ENCODE measurements at places on chromosomes 6 and 20.

GRCh38 chr20:59437601-59438031, 137.2 kb downstream of the EDN3 start:
- DNase-seq = no peak

GRCh38 chr6:101083533-101084175, 202.5 kb upstream of the ASCC3 start:
- no peak for DNase-seq

DNA sequence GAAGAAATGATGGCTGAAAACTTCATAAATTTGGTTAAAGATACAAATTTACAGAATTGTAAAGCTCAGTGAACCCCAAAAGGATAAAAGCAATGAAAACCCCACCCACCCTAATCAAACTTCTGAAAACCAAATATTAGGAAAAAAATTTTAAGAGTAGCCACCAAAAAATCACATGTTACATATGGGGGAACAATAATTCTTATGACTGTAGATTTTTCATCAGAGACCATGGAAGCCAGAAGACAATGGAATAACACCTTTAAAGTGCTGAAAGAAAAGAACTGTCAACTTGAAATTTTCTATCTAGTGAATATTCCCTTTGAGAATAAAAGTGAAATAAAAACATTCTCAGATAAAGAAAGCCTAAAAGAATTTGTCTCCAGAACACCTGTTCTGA, 24.4 kb downstream of the PROCR start:
- no peak for DNase-seq

DNA sequence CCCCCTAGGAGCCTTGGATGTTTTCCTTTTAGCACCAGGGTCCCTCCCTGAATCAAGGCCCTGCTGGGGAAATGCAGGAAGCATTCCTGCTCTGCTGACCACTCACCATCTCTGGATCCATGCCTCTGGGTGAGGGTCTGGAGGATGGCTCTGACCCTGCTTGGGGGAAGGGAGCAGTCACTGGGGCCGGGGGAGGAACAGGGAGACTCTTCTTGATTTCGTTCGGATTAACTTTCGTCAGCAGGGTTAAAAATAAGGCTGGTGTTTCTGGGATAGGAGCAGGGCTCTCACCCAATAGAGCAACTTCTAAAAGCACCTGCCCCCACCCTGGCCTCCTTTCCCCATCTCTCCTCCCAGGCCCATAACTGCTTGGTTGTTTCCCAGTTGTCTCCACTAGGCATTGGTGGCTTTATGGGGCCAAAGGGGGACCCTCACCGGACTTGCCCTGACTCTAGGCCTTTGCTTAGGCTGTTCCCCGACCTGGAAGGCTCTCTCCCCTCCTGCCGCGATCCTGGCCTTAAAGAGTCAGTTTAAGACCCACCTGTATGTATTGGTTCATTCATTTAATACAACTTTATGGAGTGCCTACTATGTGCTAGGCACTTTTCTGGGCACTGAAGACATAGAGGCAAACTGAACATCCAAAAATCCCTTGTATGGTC, 63.0 kb downstream of the JPH2 start:
- DNase-seq = no peak

DNA sequence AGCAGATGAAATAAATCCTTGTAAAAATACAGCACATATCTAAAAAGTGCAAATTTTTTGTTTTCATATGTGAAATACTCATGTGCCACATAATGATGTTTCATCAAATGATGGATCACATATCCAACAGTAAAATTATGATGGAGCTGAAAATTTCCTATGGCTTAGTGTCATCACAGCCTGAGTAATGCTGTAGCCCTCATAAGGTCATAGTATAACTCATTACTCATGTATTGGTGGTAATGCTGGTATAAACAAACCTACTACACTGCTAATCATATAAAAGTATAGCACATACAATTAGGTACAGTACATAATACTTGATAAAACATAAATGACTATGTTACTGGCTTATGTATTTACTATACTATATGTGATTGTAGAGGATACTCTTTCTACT, 12.9 kb downstream of the TSPYL1 start:
- DNase-seq = no peak

- no peak for DNase-seq
These were observed 13.3 kb upstream of the RIPOR2 start for GRCh38 chr6:24949020-24949569.

GRCh38 chr6:128690063-128690462, 169.7 kb upstream of the PTPRK start:
- DNase-seq = no peak

- DNase-seq = no peak
These were observed 23.7 kb downstream of the MOCS3 start for GRCh38 chr20:50982363-50982762.

DNA sequence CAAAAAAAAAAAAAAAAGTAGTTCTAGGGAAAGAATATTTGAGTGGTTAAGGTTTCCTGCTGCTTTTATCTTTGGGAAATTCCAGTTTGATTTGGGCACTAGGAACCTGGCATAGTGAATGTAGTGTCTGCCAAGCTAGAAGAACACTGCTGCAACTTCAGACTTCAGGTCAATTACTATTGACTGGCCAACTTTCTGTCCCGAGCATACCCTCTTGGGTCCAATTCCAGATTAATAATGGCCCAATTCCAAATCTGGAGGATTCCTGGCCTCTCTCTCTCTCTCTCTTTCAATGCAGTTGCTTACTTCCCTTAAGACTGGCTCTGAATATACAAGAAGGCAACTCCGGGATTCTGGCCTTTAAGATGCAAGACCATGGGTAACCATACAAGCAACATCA, 74.9 kb downstream of the ANKEF1 start:
- no peak for DNase-seq

GRCh38 chr6:66508433-66508832, 801.4 kb upstream of the EYS start:
- no peak for DNase-seq

DNA sequence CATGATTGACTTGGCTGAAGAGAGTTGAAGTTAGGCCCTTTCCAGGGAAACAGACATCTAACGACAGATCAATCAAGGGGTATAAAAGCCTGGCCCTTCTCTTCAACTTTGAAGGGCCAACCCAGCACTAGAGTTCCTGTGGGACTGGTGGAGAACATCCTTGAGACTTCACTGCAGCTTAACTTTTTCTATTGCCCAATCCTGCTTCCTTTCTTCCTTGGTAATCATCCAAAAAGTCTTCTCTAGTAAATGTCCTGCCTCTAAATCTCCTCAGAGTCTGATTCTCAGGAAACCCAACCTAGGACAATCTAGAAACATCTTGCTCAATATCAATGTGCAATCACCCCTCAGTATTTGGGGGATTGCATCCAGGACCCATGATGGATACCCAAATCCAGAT, 1.9 kb downstream of the MKKS start:
- DNase-seq = no peak

- DNase-seq = peak; percentile 47
These were observed 24.2 kb upstream of the TMX4 start for GRCh38 chr20:8043687-8044282.

DNA sequence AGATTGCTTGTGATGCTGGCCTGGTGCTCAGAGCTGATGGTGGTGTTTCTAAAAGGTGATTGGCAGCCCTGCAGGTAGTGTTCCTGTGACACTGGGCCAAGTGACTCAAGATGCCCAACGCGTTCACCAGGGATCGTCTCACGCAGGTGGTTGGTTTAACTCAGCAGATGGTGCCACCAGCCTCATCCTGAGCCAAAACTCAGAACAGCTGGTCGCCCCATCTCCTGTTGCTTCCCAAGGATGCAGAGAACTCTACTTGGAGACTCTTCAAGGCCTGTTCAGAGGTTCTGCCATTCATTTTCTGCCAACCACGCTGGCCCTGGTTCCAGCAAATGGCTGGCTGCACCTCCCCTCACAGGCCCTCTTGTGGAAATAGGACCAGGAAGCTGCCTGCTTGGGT, 394.4 kb downstream of the CDH26 start:
- no peak for DNase-seq

DNA sequence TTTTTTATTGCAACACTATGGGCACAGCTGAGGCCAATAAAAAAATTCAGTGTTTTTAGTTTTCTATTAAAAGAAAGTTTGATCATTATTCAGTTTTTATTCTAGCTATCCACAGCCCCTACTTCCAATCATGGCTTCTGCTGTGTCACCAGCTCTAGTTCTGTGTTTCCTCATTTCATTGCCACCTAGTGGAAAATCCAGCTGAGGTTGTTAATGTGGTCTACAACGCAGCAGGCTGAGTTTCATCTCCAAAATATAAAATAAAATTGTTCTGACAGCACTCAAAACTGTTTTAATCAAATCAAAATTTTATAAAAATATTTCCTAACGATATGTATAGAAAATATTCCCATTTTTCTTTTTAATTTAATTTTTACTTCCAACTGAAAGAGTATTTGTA, 13.6 kb downstream of the COL9A1 start:
- DNase-seq = peak; percentile 4

- DNase-seq = no peak
These were observed 38.1 kb upstream of the NOX3 start for GRCh38 chr6:155493694-155494143.

DNA sequence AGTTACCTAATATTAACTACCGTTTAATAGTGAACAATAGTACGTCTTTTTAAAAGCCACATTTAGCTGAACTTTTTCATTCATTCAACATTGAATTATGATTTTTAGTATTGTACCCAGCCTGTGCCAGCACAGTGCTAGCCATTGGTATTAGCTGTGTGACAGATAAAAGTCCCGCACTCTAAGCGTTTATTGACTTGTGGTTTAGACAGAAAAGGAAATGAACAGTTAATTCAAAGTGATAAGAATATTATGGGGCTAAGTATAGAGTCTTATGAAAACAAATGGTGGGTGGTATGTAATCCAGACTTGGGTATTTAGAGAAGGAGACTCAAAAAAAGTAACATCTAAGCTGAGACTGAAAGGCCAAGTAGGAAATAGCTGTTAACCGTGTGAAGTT, 202.3 kb downstream of the RPS12 start:
- no peak for DNase-seq

- DNase-seq = no peak
These were observed 7.6 kb downstream of the RIMS4 start for GRCh38 chr20:44802702-44803101.

DNA sequence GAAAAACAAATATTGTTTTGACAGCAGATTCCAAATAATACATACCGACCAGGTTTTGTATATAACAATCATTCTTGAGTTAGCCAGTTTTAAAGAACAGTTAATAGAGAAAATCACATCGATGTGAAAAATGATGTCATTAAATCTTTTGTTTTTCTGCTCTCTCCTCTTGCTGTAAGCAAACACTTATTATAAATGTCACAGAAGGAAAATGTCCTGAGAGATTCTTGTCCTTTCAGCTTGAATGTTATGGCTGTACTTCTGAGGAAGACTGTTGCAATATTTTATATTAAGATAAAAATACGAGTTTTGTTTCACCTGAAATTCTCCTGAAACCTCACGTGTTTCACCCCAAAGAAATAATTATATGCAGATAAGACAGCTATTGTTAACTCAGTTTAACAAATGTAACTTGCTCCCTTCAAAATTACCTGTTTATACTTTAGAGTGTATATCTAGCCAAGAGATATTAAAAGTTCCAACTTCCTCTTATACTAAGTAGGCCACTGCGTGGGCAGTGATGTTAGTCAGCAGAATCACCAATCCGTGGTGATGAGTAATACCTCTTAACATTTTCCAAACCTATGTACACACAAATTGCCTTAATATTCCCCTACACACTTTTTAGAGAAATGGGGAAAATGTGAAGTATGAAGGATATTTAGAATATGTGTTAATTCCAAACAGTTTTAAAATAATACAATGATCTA, 1111.4 kb upstream of the CITED2 start:
- DNase-seq = no peak

- DNase-seq = no peak
These were observed 4.7 kb upstream of the TRDN start for GRCh38 chr6:123641497-123641896.

DNA sequence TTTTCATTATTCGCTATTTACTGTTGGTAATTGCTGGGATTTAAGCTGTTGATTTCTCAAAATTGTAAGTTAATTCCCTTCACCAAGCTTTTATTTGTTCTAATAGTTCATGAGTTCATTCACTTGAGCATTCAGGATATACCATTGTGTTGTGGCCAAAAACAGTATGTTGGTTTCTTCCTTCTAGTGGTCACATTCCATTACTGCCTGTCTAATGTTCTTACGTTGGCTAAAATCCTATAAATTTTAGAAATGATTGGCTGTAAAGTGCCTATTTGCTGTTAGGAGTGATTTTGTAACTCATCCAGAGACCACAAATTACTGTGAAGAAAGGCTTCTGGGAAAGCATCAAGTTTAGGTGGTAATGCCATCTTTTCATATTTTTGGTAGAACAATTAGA, 76.3 kb downstream of the FARS2 start:
- no peak for DNase-seq

GRCh38 chr6:31558631-31559500, 11.5 kb downstream of the NFKBIL1 start:
- no peak for DNase-seq

GRCh38 chr6:28825732-28826293, 98.0 kb downstream of the TRIM27 start:
- no peak for DNase-seq

- DNase-seq = no peak
These were observed 29.7 kb upstream of the ANGPT4 start for GRCh38 chr20:945841-946240.

GRCh38 chr6:31114541-31114878, at the start of gene PSORS1C1:
Gene PSORS1C1, plus strand, starts transcription at chr6:31114800. Its CDS starts 14,833 bp downstream, at chr6:31129633.
- no peak for DNase-seq

- DNase-seq = no peak
These were observed 132.2 kb upstream of the INSM1 start for GRCh38 chr20:20235681-20236080.

- no peak for DNase-seq
These were observed 6.8 kb upstream of the HEY2 start for GRCh38 chr6:125742464-125743120.

DNA sequence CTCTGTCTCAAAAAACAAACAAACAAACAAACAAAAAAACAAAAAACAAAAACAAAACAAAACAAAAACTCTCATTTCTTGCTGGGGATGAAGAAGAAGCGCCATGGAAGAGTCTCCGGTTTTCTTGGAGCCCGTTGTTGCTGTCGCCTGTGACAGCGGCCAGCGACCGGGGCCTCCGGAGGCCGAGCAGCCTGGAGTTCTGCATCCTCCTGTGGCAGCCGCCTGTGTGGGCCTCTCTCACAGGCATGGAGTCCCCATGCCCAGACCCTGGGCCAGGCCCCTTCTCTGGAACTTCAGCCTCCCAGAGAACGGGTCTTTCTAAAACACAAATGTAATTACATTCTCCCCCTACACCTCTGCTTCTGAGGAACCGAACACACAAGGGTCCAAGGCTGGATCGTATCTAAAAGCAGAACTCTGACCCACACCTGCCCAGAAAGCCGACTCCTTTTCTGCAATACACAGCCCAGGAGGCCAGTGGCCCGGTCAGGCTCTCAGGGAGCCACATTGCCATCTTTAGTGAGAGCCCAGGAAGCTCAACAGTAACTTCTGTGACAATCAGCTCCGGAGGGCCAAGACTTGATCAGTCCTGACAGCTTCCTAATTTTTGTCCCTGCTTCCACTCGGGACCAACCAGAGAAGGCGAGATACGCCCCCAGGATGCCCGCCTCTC, 18.5 kb downstream of the DACT2 start:
- DNase-seq = no peak

GRCh38 chr6:5506597-5506996, 245.3 kb downstream of the FARS2 start:
- no peak for DNase-seq

Measured in NCI-H526 (cell line).